GM12878 (cell line): ENCODE measurements at places on chromosomes 11 and 22. TPM values are rescaled to one million over a fixed set of nuclear protein-coding genes. Genes with fewer than 3 reads are reported as not detected.

- H3K27me3 ChIP-seq: no peaks in the 10 kb centered on the region
- H3K4me3 ChIP-seq: no peak overlapping the region
- peaks cover 9% of the 10 kb centered on the region; the same call in 1 of the 2 replicates for H3K4me1 ChIP-seq
- H3K27ac ChIP-seq: no peak overlapping the region
These were observed 17.1 kb downstream of the GRAP2 start for GRCh38 chr22:39917776-39918495.

DNA sequence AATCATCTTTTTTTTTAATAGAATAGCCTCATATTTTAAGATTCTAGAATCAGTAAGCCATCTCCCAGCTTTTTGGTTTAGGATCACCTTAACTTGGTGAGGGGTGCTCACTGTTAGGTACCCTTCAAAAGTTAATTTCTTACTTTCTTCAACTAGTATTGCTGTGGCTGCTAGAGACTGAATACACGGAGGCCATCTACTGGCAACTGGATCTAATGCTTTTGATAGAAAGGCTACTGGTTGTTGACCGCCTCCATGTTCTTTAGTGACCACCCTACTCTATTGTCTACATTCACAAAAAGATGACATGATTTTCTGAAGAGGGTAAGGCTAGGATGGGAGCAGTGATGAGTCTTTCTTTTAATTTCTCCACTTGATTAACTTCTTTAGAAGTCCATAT is 16.7 kb upstream of the ALDH3B2 start:
- no peaks in the 10 kb centered on the region for H3K36me3 ChIP-seq
- no peak for DNase-seq
- no peaks in the 10 kb centered on the region for H3K4me1 ChIP-seq
- H3K27me3 ChIP-seq: peaks cover 1% of the 10 kb centered on the region
- H3K27ac ChIP-seq: no peak overlapping the region

GRCh38 chr11:113274713-113275582 is 39.4 kb upstream of the TTC12 start:
- no peaks in the 10 kb centered on the region for H3K36me3 ChIP-seq
- no peak for DNase-seq
- H3K27me3 ChIP-seq: peaks cover 2% of the 10 kb centered on the region
- H3K27ac ChIP-seq: no peak overlapping the region
- H3K4me1 ChIP-seq: no peaks in the 10 kb centered on the region

DNA sequence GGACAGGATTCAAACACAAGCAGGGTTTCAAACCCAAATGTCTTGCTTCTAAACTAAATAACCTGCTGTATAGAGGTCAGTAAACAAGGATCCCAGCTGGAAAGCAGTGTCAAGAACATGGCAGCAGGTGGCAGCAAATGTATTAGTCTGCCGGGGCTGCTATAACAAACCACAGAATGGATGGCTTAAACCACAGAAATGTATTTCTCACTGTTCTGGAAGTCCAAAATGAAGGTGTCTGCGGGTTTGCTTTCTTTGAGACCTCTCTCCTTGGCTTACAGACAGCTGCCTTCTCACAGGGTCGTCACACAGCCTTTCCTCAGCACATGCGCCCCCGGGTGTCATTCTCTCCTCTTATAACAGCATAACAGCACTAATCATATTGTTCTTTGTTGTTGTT is 65.1 kb upstream of the LRRC55 start:
- H3K27ac ChIP-seq: no peak overlapping the region
- H3K36me3 ChIP-seq: no peaks in the 10 kb centered on the region
- no peak overlapping the region for H3K4me3 ChIP-seq
- DNase-seq: no peak
- no peaks in the 10 kb centered on the region; the same call in 1 of the 2 replicates for H3K27me3 ChIP-seq

GRCh38 chr11:69220561-69221051 is 64.9 kb downstream of the SMIM38 start:
- no peaks in the 10 kb centered on the region for H3K36me3 ChIP-seq
- no peak for DNase-seq
- H3K4me3 ChIP-seq: no peak overlapping the region
- no peaks in the 10 kb centered on the region; the same call in 1 of the 2 replicates for H3K27me3 ChIP-seq
- H3K4me1 ChIP-seq: no peaks in the 10 kb centered on the region

DNA sequence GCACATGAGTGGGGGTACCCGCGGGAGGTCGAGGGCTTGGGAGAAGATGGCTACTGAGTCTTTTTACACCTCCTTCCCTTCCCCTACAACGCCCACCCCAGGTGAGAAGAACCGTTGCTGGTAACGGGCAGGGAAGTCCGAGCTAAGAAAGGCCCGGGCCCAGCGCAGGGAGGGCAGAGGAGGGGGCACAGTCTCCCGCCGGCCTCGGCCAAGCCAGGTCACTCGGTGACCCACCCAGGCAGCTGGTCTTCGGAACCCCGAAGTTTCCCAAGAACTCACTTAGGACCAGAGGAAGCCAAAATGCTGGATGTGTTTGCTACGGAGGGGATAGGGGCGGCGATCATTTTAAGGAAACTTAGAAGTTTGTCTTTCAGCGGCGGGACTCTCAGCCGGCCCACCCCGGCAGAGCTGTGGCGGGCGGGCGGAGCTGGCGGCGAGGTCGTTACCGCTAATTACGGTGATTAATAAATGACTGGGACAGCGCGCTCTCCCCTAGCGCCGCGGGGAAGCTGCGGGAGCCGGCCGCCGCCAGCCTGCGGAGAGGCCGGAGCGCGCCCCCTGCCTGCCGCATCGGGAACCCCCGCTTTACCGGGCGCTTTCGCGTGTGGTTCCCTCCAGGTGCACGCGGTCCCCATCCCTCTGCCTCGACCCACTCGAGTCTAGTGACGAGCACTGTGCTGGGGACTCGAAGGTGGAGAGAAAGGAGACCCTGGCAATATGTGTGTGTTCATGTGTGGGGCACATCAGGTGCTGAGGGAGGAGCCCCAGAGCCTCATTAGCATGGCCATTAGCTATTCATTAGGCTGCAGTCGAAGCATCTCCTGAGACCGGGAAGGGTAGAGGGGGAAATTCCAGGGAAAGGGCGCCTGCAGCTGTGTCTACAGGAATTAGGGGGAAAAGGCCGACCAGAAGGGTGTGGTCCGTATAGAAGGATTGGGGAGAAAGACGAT is 945 bp downstream of the ROBO3 start:
- H3K27ac ChIP-seq: no peak overlapping the region
- H3K4me1 ChIP-seq: no peaks in the 10 kb centered on the region
- H3K36me3 ChIP-seq: no peaks in the 10 kb centered on the region
- H3K4me3 ChIP-seq: no peak overlapping the region

- H3K27ac ChIP-seq: no peak overlapping the region
- no peaks in the 10 kb centered on the region for H3K36me3 ChIP-seq
- no peak for DNase-seq
These were observed 18.9 kb downstream of the IFT27 start for GRCh38 chr22:36756746-36757655.

The TBX10 gene
- total RNA-seq: 0.16 and 0.26 TPM in 2 replicates

The MUC2 gene
- total RNA-seq: 0.11 and 0.23 TPM in 2 replicates
